ENCODE measurements at places on chromosomes 12 and 14.

DNA sequence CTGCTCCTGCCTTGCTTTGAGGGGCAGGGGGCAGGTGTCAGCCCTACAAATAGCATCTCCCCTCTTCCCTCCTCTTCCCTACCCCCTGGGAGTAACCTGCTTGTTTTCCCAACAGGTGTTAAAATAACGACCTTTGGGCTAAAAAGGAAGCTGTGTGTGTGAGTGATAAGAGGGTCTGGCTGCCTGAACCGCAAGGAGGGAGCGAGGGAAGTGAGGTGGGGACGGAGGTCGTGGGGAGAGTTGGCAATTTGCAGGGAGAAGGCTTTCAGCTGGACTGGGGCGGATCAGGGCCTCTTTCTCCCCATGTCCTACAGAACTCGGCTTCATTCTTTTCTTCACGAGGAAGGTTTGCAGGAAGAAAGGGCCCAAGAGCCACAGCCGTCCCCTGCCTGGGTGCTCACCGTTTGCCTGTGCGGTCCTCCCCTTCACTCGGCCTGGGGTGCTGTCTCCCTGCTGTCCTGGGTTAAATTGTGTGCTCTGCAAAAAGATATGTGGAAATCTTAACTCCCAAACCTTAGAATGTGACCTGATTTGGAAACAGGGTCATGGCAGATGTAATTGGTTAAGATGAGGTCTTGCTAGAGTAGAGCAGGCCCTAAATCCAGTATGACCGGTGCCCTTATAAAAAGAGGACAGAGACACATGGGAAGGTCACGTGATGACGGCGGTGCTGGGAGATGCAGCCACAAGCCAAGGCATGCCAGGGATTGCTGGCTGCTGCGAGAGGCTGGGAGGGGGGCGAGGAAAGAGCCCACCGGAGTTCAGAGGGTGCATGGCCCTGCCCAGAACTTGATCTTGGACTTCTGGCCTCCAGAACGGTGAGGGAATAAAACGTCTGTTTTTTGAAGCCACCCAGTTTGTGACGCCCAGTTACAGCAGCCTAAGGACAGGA lies 38.7 kb upstream of the NCOR2 start:
- DNase-seq, result no peak

GRCh38 chr14:105508069-105508468 lies 17.0 kb downstream of the TEDC1 start:
- no peak for DNase-seq

GRCh38 chr14:32354716-32355115 lies 25.6 kb downstream of the AKAP6 start:
- DNase-seq, result no peak

- DNase-seq, result no peak
Observed at GRCh38 chr12:47816403-47817271, 3.1 kb downstream of the HDAC7 start.

DNA sequence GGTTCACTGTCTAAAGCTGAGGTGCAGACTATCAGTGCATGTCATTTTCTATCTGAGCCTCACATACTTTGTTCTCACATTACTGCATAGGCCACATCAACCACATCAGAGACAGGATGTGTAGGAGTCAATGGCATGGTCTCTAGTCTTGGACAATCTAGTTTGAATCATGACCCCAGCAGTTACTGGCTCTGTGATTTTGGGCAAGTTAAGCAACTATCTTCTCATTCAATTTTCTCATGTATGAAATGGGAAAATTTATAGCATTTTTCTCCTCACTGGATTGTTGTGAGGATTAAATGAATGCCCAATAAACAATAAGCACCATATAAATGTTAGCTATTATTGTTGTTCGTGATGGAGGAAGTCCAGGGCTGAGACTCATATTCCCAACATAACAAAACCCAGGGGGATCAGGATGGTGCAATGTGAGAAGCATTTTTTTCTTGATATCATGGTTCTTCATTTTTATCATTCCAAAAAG lies 432.6 kb downstream of the LRIG3 start:
- no peak for DNase-seq

GRCh38 chr14:54697803-54698202 lies 130.9 kb downstream of the SAMD4A start:
- no peak for DNase-seq

- DNase-seq, result no peak
Observed at GRCh38 chr14:92658684-92659083, 89.7 kb downstream of the LGMN start.

GRCh38 chr14:29926228-29926627 lies 1.4 kb downstream of the PRKD1 start:
- DNase-seq, result no peak

DNA sequence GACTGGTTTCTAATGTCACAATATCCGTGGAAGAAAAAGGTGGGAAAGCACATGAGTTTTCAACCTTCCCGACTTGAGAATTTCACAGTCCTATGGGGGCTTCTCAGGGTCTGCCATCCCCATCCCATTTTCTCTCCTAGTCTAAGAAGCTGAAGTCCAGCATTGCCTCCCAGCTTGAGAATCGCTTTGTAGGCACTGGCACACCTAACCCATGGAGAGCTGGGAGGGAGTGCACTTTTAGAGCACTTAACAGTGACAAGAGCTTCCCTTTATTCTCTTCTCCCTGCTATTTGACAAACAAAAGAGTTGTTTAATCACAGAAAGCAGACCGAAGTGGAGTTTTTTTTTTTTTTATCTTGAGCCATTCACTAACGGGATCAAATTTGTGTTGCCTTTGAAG lies 22.8 kb upstream of the SRRM4 start:
- no peak for DNase-seq

GRCh38 chr14:105165761-105166485 lies 2.7 kb downstream of the JAG2 start:
- no peak for DNase-seq

DNA sequence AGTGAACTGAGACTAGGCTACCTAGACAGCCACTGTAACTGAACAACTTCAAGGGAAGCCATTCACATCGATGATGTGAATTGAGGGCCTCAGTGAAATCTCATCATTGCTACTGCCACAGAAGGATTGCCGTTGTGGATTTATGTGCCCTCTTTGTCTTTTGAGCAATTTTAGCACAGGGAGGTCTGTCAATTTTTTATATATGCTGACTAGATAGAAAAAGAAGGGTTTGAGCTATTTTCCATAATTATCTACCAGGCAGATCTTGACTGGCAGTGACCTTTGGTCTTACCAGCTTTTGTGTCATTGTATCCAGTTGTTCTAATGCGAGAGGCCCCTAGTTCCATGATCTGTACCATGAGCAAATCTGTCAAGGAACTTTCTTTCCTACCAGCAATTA lies 179.4 kb downstream of the ERC1 start:
- no peak for DNase-seq

GRCh38 chr12:83378186-83378727 lies 691.6 kb downstream of the TMTC2 start:
- no peak for DNase-seq

Data from stimulated activated CD4-positive, alpha-beta T cell treated with anti-CD3 and anti-CD28 coated beads, TNF-alpha, amount 100 ng/mL, for 24 hours (primary cell).